ENCODE measurements at places on chromosomes 12 and 14. TPM values are rescaled to one million over a fixed set of nuclear protein-coding genes. Genes with fewer than 3 reads are reported as not detected.

GRCh38 chr14:54535646-54536045, 25.9 kb downstream of the CGRRF1 start:
- DNase-seq, result no peak

The PLBD1 gene
- total RNA-seq, result not detected

GRCh38 chr14:44945264-44945663, 16.5 kb downstream of the KLHL28 start:
- no peak for DNase-seq

DNA sequence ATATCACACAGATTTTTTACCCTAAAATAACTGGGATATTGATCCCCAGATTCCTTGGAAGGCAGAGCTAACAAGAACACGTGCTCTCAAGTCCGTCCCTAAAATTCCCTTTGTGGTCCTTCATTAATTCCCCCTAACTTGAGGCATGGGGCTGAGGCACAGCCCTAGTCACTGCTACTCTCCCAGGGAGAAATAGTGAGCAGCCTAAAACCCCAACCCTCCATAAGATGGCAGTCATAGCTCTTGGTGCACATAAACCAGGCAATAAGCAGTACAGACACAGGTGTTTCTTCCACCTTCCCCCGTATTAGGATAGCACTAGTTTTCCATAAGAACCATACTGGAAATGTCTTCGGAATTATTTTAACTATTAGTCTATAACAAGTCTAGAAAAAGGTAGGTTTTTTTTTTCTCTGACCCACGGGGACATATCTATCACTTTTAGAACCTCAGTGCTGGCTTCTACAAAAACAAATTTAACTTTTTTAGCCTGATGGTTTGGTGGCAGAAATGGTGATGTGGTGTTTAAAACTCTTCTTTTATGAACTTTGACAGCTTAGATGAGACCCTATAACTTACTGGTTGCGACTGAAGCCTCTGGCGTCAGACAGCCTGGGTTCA, 3.1 kb upstream of the ARHGEF40 start:
- no peak for DNase-seq

DNA sequence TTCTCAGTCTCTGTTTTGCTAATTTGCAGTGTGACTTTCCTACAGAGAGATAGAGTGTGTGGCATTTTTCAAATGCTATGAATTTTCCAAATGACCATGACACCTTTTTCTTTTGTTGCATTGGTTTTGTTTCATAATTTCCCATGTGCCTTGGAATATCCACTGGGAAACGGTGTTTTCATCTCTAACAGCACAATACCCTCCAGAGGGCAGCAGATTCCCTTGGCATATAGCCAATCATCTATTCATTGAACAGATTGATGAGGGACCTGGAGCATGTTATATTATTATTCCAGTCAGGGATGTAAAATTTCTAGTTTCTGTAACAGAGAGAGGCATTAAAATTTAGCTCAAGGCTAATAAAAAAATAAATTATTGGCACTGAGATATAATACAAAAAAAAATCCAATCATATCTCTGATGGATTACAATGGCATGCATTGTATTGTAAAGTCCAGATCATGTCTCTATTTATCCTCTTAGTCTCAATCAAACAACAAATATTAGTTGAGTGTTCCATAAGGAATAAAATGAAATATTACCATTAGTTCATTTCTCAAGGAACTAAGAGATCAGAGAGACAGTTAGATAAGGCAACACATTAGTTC, 29.6 kb upstream of the NTN4 start:
- peak; percentile 34 for DNase-seq

The TRIM9 gene
- 0.02 TPM for total RNA-seq

The ETV6 gene
- total RNA-seq, result 2.6 TPM

GRCh38 chr14:30541318-30541717, 17.6 kb upstream of the G2E3 start:
- no peak for DNase-seq

- DNase-seq, result peak; percentile 86
Observed at GRCh38 chr12:64400041-64400440, 4.2 kb upstream of the XPOT start.

DNA sequence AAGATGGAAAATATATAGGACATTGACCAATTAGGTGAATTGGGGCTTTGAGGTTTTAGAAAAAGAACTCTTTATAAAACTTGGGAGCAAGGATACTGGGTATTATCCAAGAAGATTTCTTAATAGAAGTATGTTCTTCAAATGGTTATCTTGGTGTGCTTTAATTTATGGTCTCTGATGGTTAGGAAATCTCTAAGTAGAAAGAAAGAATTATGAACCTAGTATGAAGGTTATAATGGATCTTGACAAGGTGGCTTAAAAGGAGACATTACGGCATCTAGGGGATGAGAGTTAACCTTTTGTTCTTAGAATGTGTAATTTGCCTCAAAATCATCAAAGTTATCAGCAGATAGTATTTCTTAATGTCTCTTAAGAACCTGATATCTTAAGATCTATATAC, 210.4 kb upstream of the PRICKLE1 start:
- DNase-seq, result no peak

GRCh38 chr12:71397433-71397954, 42.1 kb upstream of the LGR5 start:
- DNase-seq, result peak; percentile 70

GRCh38 chr12:71063087-71063486, 94.7 kb downstream of the TSPAN8 start:
- no peak for DNase-seq

The KCNK10 gene
- not detected for total RNA-seq

- no peak for DNase-seq
Observed at GRCh38 chr14:104919993-104920315, 4.7 kb upstream of the PLD4 start.

- DNase-seq, result no peak
Observed at GRCh38 chr12:119681728-119682638, 14.1 kb downstream of the PRKAB1 start.

DNA sequence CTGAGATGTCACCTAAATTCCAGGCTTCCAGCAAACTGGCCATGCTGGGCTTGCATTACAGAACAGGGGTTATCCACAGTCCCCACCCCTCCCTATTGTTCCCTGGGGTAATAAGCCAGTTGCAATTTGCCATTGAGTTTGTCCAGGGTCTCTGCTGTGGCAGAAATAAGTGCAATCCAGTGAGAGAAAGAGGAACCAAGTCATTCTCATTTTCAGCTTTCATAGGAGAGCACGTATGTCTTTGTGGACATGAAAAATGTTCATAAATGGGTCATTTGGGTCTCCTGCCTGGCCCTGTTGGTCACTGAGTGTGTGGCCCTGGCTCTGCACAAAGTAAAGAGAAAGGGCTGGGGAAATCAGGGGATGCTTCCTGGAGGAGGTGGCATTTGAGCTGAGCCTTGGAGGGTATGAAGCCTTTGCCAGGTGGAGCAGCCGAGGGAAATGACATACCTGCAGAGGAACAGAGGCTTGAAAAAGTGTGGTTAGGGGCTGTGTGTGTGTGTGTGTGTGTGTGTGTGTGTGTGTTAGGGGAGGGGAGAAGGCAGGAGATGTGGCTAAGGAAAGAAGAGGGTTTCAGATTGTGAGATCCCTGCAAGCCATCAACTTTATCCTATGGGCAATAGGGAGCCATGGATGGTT, 29.3 kb downstream of the CMKLR1 start:
- DNase-seq, result no peak

DNA sequence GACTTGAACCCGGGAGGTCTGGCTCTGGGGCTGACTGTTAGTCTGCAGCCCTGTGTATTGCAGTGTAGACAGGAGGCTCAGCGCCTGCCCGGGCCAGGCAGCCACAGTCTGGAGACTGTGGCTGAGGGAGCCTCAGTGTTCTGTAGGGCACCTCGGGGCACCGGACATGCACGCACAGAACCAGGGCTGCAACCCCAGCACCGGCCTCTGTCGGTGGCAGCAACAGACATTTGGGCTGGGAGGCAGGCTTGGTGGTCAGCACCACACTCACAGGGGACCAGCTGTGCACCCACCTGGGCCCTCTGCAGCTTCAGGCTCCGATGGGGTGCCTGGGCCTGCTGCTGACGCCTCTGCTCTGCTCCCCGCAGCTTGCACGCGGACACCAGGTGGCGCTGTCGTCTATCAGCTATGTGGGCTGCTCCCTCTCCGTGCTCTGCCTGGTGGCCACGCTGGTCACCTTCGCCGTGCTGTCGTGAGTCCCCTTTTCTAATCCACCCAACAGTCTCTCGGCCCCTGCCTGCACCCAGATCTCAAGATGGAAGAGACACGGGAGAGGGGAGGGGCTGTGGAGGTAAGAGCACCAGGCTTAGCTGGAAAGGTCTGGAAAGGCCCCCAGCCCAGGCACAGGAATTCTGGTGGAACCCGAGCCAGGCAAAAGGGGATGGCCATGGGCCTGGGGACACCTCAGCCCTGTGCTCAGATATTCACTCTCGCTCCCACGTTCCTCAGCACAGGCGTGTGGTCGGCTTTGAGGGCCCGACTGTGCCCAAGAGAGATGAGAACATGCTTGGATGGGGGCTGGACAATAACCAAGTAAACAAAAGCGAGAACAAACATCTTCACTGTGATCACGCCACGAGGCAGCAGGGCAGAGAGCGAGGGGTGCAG, 151.0 kb downstream of the ADGRD1 start:
- peak; percentile 51 for DNase-seq

- peak; percentile 30 for DNase-seq
Observed at GRCh38 chr14:102775855-102776760, 1.1 kb upstream of the TRAF3 start.

The KCNA5 gene
- total RNA-seq, result not detected

DNA sequence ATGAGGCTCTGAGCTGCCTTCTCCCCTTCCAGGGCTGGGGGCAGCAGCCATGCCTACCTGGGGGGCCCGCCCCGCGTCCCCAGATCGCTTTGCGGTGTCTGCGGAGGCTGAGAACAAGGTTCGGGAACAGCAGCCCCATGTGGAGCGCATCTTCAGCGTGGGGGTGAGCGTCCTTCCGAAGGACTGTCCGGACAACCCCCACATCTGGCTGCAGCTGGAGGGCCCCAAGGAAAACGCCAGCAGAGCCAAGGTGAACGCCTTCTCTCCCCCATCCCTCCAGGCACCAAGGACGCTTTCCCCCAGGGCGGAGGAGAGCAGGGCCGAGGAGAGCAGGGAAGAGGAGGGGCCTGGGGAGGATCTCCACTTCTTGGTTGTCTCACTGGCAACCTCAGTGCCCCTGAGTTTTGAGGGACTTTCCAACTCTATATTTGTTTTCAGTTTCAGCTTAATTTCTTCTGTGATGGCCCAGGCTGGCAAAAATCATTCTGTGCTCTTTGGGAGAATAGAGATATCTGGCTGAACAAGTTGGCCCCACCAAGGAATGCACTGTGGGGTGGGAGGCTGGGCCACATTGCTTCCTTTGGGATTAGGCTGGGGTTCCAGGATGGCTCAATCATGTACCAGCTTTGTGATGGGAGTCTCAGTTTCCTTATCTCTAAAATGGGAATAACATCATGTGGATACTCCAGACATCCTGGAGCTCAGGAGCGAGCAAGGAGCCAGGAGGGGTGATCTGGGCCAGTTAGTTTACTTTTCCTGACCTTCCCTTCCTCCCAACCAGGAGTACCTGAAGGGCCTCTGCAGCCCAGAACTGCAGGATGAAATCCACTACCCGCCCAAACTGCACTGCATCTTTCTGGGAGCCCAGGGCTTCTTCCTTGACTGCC, 1.2 kb downstream of the KHNYN start:
- DNase-seq, result no peak

GRCh38 chr14:61837336-61838229, 75.4 kb downstream of the SNAPC1 start:
- peak; percentile 64 for DNase-seq

The LMNTD1 gene
- total RNA-seq, result not detected

The MORN3 gene
- total RNA-seq, result 0.02 TPM

DNA sequence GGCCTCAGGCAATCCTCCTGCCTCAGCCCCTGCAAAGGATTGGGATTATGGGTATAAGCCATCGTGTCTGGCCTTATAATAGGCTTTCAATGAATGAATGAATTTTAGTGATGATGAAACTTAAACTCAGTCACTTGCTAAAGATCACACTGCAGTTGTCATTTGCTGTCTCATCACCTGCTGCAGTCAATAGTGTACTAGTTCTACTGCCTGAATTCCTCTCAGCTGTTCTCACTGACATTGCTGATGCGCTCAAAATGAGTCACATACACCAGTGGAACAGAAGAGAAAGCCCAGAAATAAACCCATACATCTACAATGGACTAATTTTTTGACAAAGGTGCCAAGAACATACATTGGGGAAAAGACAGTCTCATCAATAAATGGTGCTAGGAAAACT, 5.6 kb upstream of the SYNJ2BP start:
- DNase-seq, result no peak

GRCh38 chr12:49672301-49673217, 34.6 kb downstream of the FMNL3 start:
- no peak for DNase-seq

DNA sequence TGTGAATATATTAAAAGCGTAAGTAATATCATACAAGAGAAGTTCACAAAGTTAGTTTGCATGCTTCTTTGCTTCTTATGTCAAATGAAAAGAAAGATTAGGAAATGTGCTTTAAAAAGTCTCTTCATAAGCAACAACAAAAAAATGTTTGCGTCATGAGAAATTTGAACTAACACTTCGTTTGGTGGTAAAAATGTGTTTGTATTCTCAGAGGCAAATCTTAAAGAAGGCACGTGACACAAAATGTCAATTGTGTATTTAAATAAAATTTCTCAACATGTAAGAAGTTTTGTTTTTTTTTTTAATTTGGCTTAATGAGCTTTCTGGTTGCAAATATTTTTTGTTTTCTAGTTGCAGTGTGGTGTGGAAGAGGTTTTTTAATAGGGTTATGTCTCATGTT, 93.8 kb downstream of the TMTC2 start:
- no peak for DNase-seq

GRCh38 chr12:77648716-77649115, 182.0 kb upstream of the NAV3 start:
- DNase-seq, result no peak

All from A172 (cell line).